ENCODE measurements at places on chromosomes 4 and X.

GRCh38 chr4:155950461-155950860, 3.2 kb downstream of the CTSO start:
- no peak for DNase-seq

DNA sequence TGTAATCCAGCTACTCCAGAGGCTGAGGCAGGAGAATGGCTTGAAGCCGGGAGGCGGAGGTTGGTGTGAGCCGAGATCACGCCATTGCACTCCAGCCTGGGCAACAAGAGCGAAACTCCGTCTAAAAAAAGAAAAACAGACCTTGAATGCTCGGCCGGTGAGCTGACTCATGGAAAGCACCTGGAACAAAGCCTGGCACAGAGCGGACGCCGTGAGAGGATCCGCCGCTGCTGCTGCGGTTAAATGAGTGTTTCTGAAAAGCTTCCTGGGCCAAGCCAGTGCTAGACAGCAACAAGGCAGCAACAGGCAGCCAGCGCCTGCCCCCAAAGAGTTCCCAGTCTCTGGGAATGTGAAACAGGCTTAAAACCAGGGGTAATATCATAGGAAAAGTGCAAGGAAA, 186.4 kb downstream of the AFAP1 start:
- no peak for DNase-seq

GRCh38 chrX:15749642-15750610, 11.9 kb downstream of the CA5B start:
- peak; percentile 0 for DNase-seq

GRCh38 chr4:26273616-26273980, 47.2 kb upstream of the RBPJ start:
- no peak for DNase-seq

DNA sequence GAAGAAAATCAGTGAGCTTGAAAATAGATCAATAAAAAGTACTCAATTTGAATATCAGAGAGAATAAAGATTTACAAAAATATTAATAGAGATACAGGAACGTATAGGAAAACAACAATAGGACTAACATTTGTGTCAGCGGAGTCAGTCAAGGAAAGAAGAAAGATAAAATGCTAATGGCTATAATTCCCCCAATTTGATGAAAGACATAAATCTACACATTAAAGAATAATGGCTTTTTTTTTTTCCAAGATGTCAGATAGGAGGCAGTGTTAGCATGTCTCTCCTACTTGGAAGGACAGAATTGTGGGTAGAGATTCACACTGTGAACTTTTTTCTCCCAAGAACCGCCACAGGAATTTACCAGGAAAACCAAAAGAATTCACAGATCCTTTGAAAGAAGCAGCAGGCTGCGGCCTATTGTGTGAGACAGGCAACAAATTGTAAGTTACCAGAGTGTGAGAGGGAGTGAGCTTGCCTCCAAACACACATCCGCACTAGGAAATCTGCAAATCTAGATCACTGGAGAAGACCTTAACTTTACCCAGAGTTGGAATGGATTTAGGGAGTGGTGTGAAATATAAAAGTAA, 249.9 kb downstream of the PRDM5 start:
- DNase-seq, result no peak

- DNase-seq, result no peak
Observed at GRCh38 chr4:27368781-27369180, 508.1 kb downstream of the STIM2 start.

GRCh38 chr4:116702949-116703348, 382.4 kb downstream of the TRAM1L1 start:
- no peak for DNase-seq

- DNase-seq, result no peak
Observed at GRCh38 chr4:48337731-48338130, 3.6 kb upstream of the SLAIN2 start.

DNA sequence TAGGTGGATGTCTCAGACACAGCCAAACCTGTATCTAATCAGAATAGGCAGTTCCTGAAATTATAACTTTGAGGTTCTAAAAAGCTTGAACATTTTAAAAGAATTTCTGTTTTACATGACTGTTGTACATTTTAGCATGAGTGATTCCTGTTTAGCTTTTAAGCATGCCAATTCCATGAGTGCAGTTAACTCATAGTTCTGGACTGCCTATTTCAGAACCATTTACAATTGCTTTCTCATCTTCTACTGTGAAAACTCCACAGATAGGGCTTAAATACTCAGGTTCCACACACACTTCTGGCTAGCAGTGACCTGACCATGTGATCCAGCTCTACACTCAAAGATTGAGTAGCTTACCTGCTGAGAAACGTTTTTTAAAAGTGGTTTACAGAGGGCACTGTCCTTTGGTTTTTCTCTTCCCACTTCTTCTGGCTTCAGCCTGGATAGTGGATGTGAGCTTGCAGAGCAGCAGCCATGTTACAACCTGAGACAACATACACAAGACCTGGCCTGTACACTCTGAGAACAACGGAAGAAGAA, 280.8 kb downstream of the ANKRD50 start:
- DNase-seq, result no peak

DNA sequence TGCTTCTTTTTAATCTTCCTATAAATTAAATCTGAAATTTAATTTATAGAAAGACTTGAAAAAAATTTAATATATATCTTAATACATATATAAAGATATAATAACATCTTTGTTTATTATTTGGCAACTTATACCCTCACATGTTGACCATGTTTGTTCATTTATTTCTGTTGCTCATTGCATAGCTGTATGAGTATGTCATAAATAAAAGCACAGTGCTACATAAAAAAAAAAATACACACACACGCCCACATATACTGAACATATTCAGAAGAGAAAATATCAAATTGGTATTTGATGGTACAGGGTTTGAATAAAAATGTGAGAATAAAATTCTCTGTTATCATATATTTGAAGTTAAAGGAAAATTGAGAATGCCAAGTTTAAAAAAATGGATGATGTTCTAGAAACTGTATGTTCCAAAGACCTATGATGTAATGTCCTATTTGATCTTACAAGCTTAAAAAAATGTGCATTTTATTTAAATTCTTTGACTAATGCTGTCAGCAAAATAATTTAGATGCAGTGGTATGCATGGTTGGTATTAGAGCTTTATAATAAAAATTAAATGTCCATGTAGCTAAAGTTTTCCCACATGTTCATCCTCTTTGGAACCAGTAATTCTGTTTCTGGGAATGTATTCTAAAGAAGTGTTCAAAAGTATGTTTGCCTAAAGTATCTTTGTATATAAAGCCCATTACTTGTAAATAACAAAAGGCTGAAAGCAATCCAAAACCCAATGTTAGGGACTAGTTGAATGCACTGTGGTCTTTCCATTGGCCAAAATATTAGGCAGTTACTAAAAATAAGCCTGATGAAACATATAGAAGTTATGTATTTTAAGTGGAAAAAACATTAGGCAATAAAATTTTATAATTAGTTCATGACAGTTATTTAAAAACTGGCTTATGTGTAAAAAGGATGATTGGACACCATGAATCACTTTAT, 12.9 kb downstream of the TMEM184C start:
- DNase-seq, result no peak

DNA sequence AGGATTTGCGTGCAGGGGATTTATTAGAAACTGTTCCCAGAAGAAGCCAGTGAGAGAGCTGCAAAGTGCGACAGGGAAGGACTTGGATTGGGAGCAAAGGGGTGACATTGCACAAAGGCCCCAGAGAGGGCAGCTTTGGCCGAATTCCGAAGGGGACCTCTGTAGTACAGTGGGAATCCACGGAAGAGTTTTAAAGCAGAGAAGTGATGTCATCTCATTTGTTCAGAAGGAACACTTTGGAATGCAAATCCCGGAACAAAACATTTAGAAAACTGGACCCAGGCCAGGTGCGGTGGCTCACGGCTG, 71.7 kb downstream of the FAM184B start:
- DNase-seq, result no peak

DNA sequence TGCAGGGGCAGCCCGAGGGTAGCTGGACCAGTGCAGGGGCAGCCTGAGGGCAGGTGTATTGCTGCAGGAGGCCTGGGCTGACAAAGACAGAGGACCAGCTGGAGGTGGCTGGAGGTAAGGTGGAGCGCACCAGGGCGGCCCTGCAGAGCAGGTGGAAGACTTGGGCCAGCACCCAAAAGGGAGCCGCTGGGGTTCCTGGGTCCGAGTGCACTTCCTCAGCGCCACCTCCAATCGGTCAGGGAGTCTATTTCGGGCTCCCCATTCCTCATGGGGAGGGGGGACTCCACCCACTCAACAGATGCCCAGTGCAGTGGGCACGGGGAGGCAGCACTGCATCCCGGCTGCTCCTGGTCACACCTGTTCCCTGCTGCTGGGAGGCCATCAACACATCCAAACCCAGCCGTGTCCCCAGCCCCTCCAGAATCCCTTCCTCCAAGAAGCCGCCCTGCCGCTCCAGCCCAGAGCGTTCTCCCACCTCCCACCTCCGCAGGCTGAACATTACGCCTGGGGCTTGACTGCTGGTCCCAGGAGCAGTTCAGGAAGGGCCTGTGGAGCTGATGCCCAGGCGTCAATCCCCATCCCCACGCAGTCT, 1.5 kb downstream of the LRPAP1 start:
- DNase-seq, result no peak

DNA sequence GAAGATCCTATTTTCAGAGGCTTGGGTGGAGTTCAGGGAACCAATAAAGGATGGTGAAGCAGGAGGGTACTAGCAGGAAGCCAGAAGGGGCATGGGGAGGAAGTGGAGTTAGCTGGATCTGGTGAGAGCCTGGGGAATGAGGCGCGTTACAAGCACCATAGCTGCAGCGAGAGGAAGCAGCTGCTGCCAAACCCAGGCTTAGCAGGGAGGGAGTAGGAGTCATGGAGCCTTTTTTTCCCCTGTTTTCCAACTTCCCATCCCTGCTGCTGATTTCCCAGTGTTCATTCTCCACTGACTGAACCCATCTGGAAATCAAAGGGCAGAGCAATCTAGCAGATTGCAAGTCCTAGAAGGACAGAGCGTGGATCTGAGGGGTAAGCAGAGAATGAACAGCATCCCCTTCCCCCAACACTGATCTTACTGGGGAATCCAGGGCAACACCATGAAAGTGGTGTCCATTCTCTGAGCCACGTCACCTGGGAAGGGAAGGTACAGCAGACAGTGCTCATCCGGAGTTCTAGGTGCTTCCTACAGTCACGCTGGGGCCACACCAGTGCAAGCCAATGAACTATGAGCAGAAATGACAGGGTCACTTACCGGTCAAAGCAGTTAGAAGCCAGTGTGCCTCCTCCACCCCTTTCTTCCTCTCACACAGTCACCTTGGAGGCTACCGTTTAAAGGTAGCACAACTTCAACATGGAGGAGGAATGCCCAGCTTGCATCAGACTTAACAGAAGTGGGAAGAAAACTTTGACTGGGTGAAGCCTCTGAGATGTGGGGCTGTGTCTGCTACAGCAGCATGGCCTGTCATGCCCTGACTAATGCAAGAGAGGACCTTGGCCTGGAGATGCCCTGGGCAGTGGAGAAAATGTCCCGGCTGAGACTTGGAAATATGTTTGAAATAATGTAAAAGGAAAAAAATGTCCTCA, 36.7 kb downstream of the SMIM20 start:
- DNase-seq, result no peak

DNA sequence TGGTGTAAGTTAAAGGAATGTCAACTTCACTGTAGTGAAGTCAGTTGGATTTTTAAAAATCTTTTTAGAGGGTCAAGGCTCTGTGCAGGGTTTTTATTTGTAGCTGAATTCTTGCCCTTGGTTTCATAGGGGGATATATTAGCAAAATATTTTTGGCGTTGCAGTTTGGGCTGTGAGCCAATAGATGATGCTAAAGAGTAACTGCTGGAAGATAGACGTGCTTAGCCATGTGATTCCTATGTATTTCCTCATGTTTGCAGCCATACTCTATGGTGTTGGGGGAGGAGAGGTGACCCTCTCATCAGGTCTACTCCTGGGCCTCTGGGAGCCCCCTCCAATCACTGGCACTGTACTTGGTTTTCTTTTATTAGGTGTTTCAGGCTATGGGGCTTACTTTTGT, 246.7 kb upstream of the ARHGAP24 start:
- DNase-seq, result no peak

- DNase-seq, result no peak
Observed at GRCh38 chr4:147644471-147644870, 27.3 kb downstream of the TMEM184C start.

DNA sequence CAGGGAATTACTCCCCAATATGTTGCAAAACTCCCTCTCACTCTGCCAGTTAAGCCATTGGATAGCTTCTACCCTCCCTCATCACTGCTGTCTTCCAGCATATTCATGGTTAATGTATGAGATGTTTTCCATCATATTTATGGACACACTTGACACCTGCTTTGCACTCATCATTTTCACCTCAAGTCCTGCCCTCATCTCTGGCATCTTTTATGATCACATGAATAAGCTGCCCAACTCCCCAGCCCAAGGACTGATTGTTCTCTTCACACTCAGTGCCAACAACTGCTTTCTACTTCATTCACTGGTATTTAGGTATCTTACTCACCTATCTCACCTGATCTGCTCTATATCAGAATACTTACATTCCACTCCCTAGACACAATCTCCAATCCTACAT, 131.1 kb upstream of the TTC29 start:
- DNase-seq, result no peak

- DNase-seq, result no peak
Observed at GRCh38 chr4:150590631-150591030, 8.7 kb downstream of the MAB21L2 start.

GRCh38 chrX:3370656-3371055, 24.2 kb upstream of the MXRA5 start:
- DNase-seq, result no peak

DNA sequence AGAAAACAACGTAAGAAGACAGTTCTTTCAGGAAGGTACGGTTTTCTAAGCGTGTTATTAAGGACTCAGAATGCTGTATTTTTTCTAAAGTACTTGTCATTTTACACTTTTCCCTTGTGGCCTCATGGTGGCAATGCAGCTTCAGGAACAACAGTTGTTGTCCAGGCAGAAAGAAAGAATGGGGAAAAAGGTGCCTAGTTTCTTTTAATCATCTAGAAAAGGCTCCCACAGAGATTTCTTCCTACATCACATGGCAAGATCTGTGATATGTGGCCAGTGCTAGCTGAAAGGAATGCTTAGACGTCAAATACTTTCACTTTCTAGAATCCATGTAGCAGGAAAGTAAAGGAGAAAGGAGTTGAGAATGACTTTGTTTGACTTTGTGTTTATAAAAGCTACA, 49.0 kb upstream of the TRAM1L1 start:
- DNase-seq, result peak; percentile 6

- no peak for DNase-seq
Observed at GRCh38 chr4:162683659-162684370, 482.9 kb downstream of the NAF1 start.

GRCh38 chr4:174358829-174359228, 75.1 kb downstream of the CEP44 start:
- no peak for DNase-seq

DNA sequence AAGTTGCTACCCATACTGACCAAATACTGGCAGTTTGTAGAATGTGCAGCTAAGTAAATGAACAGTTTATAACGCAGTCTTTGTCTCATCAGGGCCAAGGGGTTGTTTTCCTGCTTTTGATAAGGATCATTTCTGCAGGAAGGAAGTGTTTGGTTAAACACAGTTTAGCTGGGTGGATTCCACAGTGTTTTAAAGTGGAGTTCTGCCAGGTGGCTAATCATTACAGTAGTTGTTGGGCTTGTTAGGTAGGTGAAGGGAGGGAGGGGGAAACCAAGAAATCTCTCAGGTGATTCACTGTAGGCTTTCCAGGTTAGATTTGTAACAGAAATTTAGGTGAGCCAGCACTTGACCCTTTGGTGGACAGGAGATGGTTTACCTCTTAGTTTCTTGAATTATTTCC, 58.1 kb downstream of the FNIP2 start:
- DNase-seq, result no peak

GRCh38 chr4:973431-974397, at the start of gene DGKQ:
Gene DGKQ, minus strand, starts transcription at chr4:973569. Its CDS starts 87 bp downstream, at chr4:973482.
- peak; percentile 78 for DNase-seq
